ENCODE measurements at places on chromosomes 6 and 20.
A peak's percentile ranks its signal among the peaks of the same experiment; 100 is the strongest.

GRCh38 chr6:6002848-6003620, 3.7 kb downstream of the NRN1 start:
- no peak for DNase-seq

- no peak for DNase-seq
Measured at GRCh38 chr20:40930561-40930960, 98.1 kb upstream of the TOP1 start.

- DNase-seq, result no peak
Measured at GRCh38 chr6:107698146-107698545, 126.0 kb downstream of the SCML4 start.

DNA sequence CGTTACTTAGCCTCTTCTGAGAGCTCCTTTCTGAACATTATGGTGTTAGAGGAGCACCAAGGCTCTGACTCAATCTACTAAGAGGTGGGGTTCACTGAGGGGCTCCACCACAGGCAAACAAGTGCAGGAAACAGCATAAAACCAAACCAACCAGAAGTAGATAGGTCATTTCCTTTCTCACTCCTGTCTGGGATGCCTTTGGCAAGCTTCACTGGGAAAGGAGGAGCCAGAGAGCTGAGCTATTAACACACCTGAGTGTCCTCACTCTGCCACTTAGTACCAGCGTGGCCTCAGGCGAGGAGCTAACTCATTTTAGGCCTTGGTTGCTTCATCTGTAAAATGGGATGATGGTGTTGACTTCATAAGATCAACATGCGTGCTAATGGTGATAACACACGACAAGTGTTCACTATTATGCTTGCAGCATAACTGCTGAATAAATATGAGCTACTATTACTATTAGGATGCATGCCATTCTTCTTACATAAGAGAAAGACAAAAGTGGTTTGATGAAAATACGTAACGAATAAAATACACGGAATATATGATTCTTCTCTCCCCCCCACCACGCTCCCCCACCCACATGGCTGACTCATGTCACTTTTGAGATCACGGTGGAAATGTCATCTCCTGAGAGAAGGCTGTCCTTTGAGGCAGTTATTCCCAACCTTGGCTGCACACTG, 185.4 kb downstream of the BCAS1 start:
- peak; percentile 99 for DNase-seq

- no peak for DNase-seq
Measured at GRCh38 chr6:42933205-42933604, 3.9 kb downstream of the CNPY3 start.

Data from trophoblast cell (in vitro differentiated cells and primary cell).